ENCODE measurements at places on chromosomes 1 and 21.

DNA sequence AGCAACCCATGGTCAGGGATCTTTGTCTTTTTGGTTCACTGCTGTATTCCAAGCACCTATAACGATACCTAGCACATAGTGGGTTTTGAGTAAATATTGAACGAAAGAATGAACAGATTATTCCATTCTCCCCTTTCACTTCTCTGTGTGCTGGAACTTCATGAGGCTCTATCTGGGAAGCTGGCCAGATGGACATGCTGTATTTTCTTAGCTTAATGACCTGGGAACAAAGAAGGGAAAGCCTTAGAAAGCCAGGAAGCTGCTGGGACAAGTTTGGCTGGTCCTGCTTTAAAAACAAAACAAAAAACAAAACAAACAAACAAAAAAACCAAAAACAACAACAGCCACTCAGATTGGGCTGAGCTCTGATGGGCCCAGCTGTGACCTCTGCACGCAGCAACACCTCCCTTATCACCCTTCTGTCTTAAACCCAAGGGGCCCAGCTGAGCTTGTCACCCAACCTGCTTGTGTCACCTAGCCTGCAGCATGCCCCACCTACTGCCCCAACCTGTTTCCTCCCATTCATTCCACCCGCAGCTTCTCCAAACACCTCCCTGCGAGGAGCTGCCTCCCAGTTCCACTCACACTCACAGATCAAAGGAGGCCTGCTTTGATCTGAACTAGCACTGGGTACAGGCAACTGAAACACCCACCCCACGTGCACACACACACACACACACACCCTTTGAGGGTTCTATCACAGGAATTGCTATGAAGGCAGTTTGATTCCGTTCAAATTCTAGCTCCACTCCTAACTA lies 37.1 kb downstream of the SLC30A1 start:
- no peak for DNase-seq

GRCh38 chr21:31896019-31896418 lies 23.2 kb downstream of the HUNK start:
- DNase-seq, result no peak

- no peak for DNase-seq
Measured at GRCh38 chr1:7040969-7041695, 255.9 kb downstream of the CAMTA1 start.

DNA sequence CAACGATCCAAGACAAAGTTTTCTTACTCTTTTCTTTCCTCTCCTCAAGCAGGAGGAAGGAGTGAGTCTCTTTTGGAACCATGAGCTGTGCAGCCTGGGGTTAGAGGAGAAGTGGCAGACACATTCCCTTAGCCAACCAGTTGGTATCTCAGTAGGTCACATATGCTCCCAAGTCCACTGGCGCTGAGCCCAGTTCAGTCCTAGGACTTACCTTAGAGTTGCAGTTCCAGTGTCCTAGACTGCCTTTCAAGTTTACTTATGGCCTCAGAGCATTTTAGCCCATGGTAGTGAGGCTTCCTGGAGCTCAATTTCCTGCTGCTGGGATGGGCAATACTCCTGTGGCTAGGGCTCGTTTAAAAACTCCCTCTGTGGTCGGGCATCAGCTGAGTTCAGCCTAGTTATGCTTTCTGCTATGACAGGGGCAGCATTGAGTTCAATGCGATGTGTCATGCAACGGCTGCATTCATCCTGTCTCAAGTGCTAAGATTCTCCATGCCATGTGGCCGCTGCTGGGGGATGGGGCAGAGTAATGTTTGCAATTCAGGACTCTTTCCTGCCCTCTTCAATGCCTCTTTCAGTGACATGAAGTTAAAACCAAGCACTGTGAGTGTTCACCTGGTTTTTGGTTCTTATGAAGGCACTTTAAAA lies 103.8 kb downstream of the LRRC7 start:
- DNase-seq, result no peak

DNA sequence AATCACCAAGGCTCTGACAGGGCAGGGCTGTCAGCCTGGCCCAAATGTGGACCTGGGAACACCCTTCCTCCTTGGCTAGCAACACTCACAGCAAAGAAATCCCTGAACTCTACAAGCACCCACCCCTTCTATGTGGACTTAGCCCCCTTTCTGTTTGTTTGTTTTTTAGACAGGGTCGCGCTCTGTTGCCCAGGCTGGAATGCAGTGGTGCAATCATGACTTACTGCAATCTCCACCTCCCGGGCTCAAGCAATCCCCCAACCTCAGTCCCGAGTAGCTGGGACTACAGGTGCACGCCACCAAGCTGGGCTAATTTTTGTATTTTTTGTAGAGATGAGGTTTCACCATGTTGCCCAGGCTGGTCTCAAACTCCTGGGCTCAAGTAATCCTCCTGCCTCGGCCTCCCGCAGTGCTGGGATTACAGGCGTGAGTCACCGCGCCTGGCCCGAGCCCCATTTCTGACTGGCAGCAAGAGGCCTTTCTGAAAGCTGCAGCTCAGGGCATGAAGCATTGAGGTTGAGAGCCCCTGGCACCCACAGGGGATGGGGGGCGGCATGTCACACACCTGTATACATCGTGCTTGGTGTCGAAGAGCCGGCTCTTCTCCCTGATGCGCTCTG lies 16.2 kb downstream of the RIPK4 start:
- no peak for DNase-seq
